ENCODE measurements at places on chromosomes 12 and 14.

- peak; percentile 17 for DNase-seq
Measured at GRCh38 chr14:89534902-89535685, 118.1 kb upstream of the FOXN3 start.

DNA sequence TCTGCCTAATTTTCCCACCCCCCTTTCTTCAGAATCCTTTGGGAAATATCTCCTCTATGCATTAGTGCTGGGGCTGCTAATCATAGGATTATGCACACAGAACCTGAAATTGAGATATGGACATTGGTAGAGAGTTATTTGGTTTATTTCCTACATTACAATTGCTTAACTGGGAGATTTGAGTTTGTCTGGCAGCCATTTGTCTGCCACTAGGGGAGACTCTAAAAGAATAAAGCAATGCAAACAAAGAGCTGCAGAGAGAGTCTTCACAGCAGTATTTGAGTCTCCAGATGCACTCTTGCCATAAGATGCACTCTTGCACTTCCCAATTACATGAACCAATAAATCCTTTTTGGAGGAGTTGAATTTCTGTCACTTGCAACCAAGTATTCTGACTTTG, 12.0 kb upstream of the PCNX4 start:
- DNase-seq: no peak

DNA sequence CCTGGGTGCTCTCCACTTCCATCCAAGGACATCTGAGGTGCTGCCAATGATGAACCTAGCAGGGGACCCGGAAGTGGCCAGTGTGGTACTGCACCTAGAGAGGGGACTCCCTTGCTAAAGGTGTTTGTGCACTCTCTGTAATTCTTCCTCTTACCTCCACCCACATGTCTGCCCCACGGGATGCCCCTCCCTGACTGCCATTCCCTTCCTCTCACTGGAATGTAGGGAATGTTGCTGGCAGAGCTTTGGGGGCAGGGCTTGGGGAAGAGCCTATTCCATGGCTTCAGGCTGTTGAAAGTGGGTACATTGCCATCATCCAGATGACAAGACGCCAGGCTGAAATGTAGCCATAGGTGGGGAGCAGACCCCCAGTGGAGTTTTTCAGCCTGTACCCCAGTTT, 153.2 kb downstream of the SMOC1 start:
- DNase-seq: no peak

DNA sequence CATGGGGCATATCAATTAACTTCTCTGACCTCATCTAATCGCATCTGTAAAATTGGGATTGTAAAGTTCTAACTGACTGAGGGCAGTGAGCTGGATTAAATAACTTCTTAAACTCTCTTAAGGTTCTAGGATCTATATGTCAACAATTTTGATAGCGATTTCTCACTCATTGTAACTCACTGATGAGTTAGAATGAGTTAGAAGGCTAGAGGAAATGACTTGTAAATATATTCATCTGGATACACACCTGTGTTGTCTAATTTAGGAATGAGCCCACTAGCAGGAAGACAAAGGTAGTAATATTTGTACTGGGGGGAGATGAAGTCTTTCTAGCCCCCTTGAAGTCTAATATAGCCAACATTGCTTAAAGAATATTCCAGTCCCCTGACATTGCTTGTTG, 46.3 kb upstream of the CERS5 start:
- DNase-seq: no peak

DNA sequence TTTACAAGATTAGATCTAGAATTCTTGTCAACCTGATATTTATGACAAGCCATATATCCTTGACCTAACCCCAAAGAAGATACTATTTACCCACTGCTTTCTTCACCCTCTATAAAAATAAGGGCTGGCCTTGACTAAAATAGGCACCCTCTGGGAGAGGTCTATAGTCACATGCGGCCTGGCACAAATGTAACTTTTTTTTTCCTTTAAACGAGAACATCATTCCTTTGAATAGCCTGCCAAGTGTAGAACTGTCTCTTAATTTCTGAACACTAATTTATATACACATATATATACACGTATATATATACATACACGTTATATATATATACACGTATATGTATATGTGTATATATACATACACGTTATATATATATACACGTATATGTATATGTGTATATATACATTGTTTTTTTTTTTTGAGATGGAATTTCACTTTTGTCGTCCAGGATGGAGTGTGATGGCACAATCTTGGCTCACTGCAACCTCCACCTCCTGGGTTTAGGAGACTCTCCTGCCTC, 18.6 kb downstream of the PPTC7 start:
- DNase-seq: no peak

- no peak for DNase-seq
Measured at GRCh38 chr12:107537464-107538119, 148.0 kb upstream of the PWP1 start.

DNA sequence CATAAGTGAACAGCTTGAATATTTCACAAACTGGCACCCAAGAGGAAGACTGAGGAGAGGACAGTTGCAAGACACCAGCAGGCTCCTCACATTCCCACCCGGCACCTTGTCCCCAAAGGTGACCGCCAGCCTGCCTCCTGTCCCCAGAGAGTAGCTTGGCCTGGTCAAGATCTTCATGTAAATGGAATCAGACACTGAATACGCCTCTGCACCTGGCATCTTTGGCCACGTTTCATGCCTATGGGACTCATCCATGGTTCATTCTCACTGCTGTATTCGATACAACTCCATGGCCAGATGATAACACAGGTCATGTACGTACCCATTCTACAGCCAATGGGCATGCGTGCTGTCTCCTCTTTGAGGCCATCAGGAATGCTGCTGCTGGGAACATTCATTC, 60.8 kb downstream of the ITPK1 start:
- no peak for DNase-seq

GRCh38 chr12:70732287-70732686, 95.1 kb upstream of the PTPRB start:
- no peak for DNase-seq

GRCh38 chr12:118850244-118850825, 131.0 kb upstream of the SRRM4 start:
- DNase-seq: no peak

DNA sequence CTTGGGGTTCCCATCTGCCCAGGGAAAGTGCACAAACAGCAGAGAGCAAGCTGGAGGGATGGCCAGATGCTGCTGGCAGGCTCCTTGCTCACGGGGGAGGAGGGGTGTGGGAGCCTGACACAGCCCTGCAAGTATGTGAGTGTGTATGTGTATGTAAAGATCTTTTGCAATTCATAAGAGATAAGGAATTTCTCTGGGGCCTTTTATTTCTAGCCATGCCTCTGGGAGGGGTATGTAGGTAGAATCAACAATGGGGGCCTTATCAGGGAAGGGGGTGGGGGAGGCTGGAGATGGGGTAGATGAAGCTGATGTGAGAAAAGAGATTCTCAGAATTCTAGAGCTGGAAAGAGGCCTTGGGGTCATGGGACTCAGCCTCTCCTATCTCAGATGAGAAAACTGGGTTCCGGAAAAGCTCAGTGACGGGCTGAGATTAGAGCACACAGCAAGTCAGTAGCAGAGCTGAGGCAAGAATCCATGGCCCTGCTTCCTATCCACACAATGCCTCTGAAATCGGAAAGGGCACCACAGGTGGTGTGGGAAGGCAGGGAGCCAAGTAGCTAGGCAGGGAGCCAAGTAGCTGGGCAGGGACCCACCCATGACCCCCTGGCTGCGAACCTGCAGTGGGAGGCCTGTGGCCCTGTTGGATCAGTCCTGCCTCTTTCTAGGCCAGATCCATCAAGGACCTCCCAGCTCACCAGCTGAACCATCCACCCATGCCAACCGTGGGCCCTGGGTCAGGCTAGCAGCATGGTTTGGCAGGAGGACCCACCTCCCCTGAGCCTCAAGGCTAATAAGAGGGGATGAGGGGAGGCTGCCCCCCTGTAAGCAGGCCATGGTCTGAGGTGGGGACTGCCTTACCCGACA, 54.7 kb downstream of the PLEKHG3 start:
- peak; percentile 81 for DNase-seq

Measured in AG09309 (cell line).